ENCODE measurements at places on chromosomes 7 and 10. TPM values are rescaled to one million over a fixed set of nuclear protein-coding genes. Genes with fewer than 3 reads are reported as not detected.

Gene NPTX2
- 0.26 TPM for polyA plus RNA-seq

Gene UTF1
- not detected for polyA plus RNA-seq

Gene C10orf90
- 0.30 TPM for polyA plus RNA-seq

Gene STEAP4
- 3.4 TPM for polyA plus RNA-seq

Gene AP5Z1
- 23.4 TPM for polyA plus RNA-seq

Gene DLX5
- polyA plus RNA-seq: not detected

Gene HOXA10
- 17.9 TPM for polyA plus RNA-seq

Gene PCDH15
- polyA plus RNA-seq: 1.5 TPM

Gene OR2A25
- not detected for polyA plus RNA-seq

Gene GCK
- 1.0 TPM for polyA plus RNA-seq

Gene MMP21
- not detected for polyA plus RNA-seq

Gene PPP1R17
- polyA plus RNA-seq: not detected

Gene LRRD1
- not detected for polyA plus RNA-seq

Gene CHST3
- 9.1 TPM for polyA plus RNA-seq

Gene HYAL4
- 0.24 TPM for polyA plus RNA-seq

Gene LIPF
- not detected for polyA plus RNA-seq
